Lung microvascular endothelial cell (primary cell): ENCODE measurements at places on chromosomes 2 and 18. TPM values are rescaled to one million over a fixed set of nuclear protein-coding genes. Genes with fewer than 3 reads are reported as not detected.

RNF181 gene
- 212 and 226 TPM in 2 replicates for total RNA-seq

NPAS2 gene
- 4.8 and 11.7 TPM in 2 replicates for total RNA-seq

CYTIP gene
- total RNA-seq = not detected in 2 replicates

LAMA3 gene
- total RNA-seq = 2.4 and 2.8 TPM in 2 replicates

ACMSD gene
- not detected in 2 replicates for total RNA-seq

FARSB gene
- 5.4 and 8.1 TPM in 2 replicates for total RNA-seq

TMEM198 gene
- total RNA-seq = not detected in 2 replicates

CEP76 gene
- total RNA-seq = 9.8 and 12.3 TPM in 2 replicates

SERPINB12 gene
- not detected in 2 replicates for total RNA-seq

PRKAG3 gene
- not detected in 2 replicates for total RNA-seq

C2orf80 gene
- not detected in 2 replicates for total RNA-seq

GPR45 gene
- total RNA-seq = not detected in 2 replicates

SLC11A1 gene
- total RNA-seq = under 0.01 and 0.20 TPM in 2 replicates

CKAP2L gene
- 0.60 and 2.0 TPM in 2 replicates for total RNA-seq

UGT1A4 gene
- total RNA-seq = not detected in 2 replicates

CSRNP3 gene
- total RNA-seq = 0.44 and 0.99 TPM in 2 replicates

DLX2 gene
- under 0.01 TPM in 1 of 2 replicates, not detected in the other for total RNA-seq
